ENCODE measurements at places on chromosomes 16 and 17. TPM values are rescaled to one million over a fixed set of nuclear protein-coding genes. Genes with fewer than 3 reads are reported as not detected.

DNA sequence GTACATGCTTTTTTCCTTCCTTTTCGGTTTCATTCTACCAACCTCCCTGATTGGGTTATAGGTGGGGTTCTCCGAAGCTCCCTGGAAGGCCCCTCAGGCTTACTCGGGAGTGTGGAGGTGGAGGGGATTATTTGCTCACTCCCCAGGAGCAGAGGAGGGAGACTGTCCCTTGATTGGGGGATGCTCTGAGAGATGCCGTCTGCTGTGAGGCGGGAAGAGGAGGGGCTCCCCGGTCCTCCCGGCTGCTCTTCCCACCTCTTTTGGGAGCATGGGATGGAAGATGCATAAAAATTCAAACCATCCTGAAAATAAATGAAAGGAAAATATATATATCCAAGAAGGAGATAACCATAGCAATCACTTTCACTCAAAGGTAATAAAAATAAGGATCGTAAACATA lies 16.1 kb upstream of the RPTOR start:
- DNase-seq: no peak

GRCh38 chr17:14299280-14300141 lies 1.4 kb upstream of the HS3ST3B1 start:
- peak; percentile 38 for DNase-seq

- no peak for DNase-seq
Measured at GRCh38 chr16:84927621-84928591, 83.4 kb downstream of the ZDHHC7 start.

Gene PRR11
- total RNA-seq: 29.4 TPM

Gene CDRT15L2
- total RNA-seq: not detected

DNA sequence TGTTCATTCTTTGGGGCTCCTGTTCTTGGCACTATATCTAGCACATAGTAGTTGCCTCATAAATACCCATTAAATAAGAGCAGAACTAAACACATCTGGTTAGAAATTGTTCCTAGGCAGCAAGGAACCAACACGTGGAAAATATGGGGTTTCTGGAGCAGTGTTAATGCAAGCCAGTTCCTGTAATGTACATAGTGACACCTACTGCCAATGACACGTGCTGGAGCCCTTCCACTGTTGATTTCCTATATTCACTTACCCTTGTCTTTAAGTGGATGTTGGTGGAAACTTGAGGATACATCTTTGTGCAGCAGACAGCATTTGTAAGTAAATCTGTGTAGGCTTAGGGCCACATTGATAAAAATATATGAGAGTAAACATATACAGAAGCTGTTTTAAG lies 1.6 kb upstream of the IRF8 start:
- DNase-seq: no peak

DNA sequence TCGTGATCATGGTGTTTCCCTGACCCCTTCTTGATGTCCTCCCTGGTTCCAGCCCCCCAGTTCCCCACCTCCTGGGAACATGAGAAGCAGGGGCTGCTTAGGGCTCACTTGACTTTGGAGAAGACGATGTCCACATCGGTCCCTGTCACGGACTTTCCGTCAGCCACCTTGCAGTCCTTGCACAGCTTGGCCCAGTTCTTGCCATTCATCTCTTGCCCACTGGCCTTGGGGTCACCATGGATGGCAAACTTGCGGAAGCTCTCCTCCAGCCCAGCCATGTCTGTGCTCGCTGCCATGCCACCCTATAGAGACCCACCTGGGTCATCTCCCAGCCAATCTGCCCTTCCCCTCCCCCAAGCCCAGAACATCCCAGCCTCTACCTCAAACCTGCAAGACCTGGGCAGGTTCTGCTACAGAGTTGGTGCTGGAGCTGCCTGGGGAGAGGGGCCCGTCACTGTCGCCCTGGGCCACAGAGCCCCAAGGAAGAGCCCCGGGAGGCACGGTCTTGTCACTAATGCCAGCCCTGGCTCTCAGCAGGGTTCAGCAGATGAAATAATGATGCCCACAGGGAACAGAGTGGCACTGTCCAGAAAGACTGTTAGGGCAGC lies 2.4 kb downstream of the TPPP3 start:
- no peak for DNase-seq

DNA sequence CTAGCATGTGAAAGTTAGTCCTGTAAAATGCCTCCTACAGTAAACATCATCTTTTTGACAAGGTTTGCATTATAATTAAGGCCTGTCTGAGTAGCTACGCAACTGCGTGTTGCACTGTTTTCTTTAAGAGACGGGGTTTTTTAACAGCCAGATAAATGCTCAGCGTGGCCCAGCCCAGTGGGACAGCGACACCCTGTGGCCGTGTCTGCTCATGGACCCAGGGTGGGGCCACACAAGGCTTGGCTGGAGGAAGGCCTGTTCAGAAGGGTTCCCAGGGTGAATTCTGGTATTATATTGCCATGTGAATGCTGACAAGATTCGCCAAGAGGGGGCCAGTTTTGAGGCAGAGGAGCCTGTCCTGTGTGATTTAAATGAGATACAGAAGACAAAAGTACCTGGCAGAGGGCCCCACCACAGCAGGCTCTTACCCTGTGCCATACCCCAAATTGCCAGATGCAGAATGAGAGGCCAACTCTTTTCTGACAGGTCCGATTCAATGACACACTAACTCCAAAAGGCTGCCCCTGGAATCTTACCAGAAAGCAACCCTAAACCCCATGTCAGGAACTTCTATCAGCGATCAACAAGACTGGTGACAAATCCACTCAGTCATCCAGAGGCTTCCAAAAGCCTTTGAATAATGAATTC lies 65.9 kb upstream of the IRX6 start:
- DNase-seq: peak; percentile 9

DNA sequence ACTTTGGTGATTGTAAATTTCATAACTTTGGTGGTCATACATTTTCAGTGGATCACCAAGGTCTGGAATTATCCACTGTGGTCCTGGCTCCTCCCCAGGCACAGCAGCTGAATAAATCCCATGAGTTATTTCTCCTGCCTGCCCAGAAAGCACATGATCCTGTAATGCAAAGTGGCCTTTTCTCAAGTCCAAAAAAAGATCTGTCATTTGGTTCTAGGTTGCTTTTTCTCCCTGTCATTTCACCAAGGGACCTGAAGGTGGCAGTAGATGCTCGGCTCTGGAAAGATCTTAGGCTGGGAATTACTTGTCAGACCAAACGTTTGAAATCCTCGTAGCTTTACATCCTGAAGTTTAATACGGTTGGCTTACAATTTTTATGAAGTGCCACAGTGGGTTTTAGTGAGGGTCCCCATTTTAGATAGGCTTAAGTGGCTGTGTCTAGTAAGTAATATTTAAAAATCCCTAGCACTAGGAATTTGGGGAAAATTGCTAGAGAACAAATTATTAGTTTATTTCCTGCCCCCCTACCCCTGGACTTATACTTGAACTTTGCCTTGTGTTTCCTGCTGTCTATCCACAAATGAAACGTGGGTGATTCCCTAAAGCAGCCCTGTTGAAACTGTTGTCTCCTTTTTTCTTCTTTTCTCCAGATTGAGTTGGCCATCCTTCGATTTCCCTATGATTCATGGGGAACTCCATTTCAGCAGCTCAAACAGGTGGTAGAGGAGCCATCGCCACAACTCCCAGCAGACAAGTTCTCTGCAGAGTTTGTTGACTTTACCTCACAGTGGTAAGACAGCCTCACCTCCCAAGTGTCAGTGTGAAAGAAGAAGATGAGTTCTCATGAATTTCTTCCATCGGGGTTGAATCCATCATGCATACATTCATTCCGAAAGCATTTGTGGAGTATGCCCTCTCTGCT lies 111.7 kb downstream of the MAP2K6 start:
- no peak for DNase-seq

DNA sequence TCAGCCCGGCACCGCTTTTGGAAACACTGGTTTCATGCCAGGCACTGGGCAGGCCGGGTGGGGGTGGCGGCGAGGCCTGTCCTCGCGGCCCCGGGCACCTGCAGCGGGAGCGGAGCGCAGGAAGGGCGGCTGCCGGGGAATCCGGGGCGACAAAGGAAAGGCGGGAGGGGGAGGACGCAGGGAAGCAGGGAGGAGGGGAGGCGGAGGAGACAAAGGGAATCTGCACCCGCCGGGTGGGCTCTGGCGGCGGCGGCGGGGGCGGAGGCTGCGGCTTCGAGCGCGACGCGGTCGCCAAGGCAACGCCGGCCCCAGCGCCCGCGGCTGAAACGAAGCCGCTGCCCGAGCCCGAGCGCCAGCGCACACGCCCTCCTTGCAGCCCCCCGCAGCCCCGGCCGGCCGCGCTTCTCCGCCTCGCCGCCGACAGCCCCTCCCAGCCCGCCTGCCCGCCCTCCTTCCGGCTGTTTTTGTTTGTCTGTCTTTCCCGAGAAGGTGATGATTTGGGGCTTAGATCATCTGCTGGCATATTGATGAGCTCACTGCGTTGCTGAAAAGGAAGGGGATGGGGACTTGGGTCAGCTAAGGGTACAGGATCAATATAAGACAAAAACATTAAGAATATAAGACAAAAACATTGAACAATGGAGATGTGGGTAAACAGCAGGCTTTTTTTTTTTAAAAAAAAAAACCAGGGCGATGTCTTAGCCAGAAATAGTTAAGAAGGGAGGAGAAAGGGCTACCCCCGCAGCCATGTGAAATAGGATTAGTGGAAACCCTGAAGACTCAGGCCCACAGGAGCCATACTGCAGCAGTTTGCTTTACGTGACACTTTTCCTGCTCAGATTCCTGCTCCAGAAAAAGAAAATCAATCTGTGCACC lies 32.7 kb downstream of the CDK5R1 start:
- DNase-seq: peak; percentile 56

Gene ACE
- total RNA-seq: 0.59 TPM

GRCh38 chr16:85662976-85663830 lies 25.6 kb downstream of the GINS2 start:
- DNase-seq: no peak

DNA sequence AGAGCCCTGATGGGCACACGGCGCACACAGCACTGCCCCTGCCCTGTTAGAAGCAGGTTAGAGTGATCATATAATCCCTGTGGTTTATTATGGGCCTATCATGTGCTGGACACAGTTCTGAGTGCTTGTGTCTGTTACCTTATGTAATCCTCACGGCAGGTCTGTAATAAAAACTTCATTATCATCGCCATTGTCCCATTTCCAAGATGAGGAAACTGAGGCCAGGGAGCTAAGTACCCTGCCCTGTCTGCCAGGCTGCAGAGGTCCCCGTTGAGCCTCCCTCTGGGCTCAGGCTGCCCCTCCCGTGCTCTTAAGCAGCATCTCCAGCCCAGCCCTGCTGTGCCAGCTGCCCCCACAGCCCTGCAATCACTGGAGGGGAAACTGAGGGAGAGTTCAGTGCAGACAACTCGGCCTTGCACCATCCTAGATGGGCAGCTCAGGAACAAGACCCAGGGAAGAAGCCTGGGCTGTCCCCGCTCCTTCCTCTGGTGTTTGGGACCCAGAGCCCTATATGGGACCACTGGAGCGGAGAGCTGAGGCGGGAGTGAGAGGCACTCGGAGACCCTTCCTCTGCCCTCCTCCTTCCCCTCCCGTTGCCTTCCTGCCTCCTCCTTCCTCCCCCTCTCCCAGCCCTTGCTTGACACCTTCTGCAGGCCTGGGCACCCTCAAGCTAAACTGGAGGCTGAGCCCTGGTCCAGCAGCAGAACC lies 42.0 kb downstream of the WNT3 start:
- no peak for DNase-seq

GRCh38 chr16:11470676-11471415 lies 115.9 kb downstream of the LITAF start:
- DNase-seq: no peak

DNA sequence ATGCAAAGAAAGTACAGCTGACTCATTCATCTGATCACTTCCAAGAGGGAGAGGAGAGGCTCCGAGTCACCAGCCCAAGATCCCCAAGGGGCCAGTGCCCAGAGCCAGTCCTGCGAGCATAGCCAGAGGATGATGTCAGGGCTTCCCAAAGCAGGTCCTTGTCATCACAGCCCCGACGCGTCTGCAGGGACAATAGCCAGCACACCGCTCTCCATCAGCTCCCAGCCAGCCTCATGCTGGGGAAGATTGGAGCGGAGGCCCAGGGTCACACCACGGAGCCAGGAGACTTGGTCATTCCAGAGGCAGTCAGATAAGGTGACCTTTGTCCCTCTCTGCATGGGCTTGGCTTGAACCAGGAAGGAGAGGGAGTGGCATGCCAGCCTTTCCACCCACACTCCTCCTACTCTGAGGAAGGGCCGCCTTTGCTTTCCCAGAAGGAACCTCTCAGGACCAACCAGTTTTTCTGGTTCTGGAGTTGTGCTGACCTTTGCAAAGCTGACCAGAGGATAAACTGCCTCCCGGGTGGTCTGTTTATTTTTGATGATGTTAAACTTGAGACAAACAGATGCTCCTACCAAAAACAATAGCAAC lies 58.3 kb upstream of the ARHGAP44 start:
- DNase-seq: no peak

DNA sequence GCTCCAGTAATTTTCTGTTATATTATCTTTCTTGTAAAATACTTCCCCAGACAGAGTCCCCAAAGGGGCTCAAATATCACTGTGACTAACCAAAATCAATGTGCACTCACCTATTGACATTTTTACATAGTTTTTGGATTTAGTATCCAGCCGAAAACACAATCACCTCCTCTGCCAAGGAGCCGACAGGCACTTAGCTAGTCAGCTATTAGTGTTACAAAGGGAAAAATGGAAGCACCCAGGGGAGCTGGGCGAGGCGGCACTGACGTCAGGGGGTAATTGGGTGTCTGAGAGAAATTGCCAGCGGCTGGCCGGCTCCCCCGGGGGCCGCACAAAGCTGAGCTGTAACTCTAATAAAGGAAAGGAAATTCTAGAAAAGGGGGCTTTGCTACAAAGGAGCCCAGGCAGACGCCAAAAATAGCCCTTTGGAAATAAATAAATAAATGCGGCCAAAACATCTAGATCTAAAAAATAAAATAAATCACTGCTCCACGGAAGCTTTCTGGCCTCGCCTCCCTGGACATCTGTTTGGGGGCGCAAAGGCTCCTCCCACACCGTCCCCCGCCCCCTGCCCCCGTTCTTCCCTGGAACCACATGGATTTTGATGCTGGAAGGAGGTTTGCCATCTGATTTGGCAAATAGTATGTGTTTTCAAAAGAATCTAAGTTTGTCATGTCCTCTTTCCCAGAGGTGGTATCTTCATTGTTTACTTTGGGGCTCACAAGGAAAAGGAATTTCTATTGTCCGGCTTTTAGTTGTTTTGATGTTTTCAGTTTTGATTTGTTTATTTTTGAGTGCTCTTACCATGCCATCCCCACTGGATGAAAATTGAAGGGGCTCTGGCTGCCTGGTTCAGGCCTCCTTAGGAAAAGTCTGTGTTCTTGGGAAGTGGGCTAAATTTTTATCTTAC lies 156.7 kb downstream of the ZNF423 start:
- DNase-seq: no peak

- no peak for DNase-seq
Measured at GRCh38 chr16:17205279-17206211, 265.2 kb downstream of the XYLT1 start.

Gene TBC1D3G
- not detected for total RNA-seq

DNA sequence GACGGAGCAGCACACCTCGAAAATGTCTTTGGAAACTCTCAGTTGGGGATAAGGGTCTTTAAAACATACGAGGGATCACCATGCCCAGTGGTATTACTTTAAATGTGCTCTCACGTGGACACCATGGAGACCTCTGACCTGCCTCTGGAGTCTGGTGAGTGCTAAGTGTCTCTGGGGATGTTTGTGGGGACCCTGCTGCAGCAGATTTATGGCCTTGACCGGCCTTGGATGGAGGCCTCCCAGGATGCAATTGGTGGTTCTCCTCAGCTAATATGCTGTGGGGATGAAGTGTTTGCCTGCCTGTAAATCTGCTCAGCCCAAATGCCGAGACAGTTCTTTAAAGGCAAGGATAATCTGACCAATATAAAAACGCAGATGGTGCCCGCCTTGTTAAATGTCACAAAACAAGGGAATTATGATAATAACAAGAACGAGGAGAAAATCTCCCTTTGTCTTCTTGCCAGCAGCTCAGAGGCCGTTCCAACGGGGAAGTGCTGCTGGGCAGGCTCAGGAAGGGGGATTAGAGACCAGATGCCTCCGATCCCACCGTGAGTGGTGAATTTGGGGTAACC lies 154.4 kb downstream of the ABCC12 start:
- no peak for DNase-seq

Gene EVPL
- 0.02 TPM for total RNA-seq
